ENCODE measurements at places on chromosomes 13 and 19. TPM values are rescaled to one million over a fixed set of nuclear protein-coding genes. Genes with fewer than 3 reads are reported as not detected.
A peak's percentile ranks its signal among the peaks of the same experiment; 100 is the strongest.

DNA sequence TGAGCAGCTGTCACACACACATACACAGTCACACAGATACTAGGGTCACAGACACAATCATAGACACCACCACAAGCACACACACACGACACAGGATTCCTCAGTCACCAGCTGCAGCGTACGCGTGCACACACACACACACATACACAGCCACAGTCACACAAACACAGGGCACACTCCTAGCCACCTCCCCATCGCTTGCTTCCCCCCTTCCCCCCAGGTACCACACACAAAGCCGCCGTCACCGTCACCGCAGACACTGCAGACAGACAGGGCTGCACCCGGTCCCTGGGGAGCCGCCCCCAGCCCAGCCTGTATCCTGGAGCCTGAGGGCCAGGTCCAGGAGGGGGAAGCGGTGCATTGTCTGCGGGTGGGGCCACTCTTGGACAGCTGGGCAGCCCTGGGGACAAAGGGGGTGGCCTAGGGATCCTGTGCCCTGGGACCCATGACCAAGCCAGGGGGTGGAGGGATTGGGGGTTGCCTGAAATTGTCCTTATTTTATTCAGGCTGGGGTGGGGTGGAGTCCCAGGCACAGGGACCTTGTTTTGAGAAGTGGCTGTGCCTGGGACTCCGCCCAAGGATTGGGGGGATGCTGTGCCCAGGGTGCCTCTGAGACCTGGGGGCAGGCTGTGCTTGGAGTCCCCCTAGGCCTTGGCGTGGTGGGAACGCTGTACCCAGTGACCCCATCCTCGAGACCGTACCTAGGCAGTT lies 957 bp downstream of the NUMBL start:
- DNase-seq = no peak

Gene ZNF136
- 18.7 TPM for polyA plus RNA-seq

Gene PGLYRP2
- 0.11 TPM for polyA plus RNA-seq

Gene TMEM238
- polyA plus RNA-seq = 0.77 TPM

DNA sequence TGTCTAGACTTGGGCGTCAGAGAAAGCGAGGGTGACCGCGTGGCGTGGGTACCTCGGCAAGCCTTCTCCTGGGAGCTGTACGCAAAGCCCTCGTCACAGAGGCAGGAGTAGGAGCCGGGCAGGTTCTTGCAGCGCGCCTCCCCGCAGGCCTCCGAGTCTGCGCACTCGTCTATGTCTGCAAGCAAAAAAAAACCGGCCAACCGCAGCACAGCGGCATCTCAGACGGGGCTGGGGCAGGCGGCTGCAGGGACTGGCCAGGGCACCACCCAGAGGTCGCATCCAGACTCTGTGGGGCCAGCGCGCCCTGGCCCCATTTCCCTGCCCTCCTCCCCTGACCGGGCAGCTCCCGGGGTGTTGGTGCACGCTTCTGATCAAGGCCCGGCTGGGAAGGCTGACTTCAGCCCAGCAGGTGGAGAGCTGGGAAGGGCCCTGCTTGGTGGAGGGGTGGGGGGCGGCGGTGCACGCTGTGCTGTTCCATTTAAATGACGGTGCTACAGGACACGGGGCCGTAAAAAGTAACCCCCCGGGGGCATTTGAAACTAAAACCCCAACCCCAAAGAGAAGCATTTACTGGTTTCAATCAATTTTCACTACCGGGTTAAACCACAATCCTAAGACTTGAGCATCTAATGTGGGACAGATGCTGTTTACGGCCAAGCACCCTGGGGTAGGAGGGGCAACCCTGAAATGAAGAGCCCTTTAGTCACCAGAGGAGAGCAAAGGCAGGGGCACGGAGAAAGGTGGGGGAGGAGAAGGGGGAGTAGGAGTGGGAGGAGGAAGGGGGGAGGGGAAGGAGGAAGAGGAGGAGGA lies 28.2 kb downstream of the GAS6 start:
- no peak for DNase-seq

- DNase-seq = no peak
Observed at GRCh38 chr13:39369161-39369890, 233.7 kb downstream of the LHFPL6 start.

DNA sequence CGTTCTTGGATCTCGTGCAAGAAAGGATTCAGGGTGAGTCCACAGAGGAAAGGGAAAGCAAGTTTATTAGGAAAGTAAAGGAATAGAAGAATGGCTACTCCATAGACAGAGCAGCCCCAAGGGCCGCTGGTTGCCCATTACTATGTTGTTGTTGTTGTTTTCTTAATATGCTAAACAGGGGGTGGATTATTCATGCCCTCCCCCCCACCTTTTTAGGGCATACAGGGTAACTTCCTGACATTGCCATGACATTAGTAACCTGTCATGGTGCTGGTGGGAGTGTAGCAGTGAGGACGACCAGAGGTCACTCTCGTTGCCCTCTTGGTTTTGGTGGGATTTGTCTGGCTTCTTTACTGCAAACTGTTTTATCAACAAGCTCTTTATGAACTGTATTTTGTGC lies 29.1 kb upstream of the PCDH9 start:
- DNase-seq = no peak

DNA sequence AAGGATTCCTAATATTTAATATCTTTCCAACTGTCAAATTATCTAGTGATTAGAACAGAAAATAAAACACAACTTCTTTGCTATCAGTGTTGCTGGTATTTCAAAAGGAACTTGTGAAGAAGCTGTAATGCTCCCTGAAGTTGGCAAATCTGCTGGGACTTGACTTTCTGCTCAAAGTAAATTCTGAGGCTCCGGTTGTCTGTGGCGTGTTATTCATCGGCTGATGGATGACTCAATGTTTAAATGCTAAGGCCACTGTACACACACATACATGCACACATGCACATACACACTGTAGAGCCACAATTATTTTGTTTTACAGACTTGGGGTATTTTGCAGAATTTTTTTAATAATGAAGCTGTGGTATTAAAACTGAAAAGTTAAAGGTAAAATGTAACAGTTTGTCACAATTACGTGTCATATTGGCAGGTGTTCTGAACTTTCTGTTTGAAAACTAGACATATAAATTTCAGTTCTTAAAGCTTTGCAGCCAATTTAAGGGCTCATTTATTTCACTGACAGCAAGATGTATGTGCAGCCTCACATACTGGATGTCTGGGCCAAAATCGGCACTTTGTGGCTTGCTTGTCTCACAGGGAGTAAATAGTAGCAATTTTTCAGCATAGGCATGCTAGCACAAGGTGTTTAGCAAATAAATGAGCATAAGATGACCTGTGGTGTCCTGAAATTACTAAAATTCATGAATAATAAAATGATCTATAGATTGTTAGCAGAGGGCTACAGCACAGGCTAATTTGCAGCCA lies 1691.7 kb upstream of the PCDH20 start:
- DNase-seq = peak; percentile 7

Gene RHPN2
- polyA plus RNA-seq = 18.3 TPM

Gene PCID2
- polyA plus RNA-seq = 68.1 TPM

DNA sequence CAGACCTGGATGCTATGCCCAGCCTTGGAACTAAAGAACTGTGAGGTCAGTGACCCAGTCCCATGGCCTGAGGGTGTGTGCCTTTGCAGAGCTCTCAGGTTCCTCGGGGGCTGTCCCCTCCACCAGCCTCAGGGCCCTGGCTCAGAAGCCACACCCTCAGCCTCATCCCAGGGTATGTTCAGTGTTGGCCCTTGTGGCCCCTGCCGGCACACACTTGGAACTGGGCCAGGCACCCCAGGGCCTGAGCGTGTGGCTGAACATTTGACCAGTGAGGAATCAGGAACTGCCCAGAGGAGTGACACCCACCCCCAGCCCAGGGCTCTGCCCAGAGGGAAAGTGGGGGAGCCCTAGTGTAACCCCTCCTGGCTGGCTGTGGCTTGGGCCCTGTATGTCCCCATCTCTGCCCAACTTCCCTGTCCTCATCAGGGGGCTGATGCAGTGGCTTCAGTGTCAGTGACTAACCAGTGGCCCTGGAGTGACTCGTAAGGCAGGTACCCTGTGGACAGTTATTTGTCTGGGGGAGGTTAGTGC lies 10.0 kb downstream of the NKPD1 start:
- no peak for DNase-seq
